Thymus (tissue), 14 donors: ENCODE measurements at places on chromosomes 7 and 10.
A peak's percentile ranks its signal among the peaks of the same experiment; 100 is the strongest.

GRCh38 chr10:119462773-119463172, 79.7 kb downstream of the RGS10 start:
- no peak for DNase-seq

DNA sequence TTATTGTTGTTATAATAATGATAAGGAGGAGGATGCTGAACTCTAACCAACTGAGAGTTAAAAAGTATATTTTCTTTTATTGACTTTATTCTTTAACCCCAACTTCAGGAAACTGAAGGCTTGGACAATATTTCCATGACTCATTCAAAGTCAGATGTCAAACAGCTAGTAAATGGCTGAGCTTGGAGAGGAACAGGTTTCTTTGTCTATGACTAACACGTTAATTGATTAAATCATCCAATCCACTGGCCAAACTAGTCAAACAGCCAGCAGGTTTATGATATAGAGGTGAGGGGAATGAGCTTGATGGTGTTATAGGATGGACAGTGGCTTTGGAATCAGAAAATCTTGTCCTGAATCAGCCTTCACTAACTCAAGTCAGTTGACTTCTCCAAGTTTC, 119.1 kb upstream of the WDR11 start:
- DNase-seq: peak; percentile 20

DNA sequence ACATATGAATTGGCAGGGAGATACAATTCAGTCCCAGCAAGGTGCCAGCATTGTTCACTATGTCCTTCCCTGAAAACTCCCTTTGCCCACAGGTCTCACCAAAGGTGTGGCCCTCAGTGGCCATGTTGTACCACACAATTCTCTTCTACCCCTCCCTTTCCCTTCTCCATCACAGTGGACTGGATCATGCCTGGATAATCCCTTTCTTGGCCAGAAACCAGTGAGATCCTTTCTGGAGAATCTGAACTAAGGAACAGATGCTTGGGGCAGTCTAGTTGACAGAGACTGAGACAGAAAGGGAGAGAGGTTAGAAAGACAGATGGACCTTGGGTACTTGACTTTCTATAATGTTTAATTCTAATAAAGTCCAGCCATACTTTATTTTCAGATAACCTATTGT, 9.5 kb downstream of the NMT2 start:
- DNase-seq: no peak

- no peak for DNase-seq
These were observed 102.0 kb downstream of the VIPR2 start for GRCh38 chr7:159042581-159043101.

- DNase-seq: no peak
These were observed 53.0 kb downstream of the KLRG2 start for GRCh38 chr7:139430443-139430842.

- DNase-seq: no peak
These were observed 104.2 kb downstream of the COL26A1 start for GRCh38 chr7:101466871-101467270.

GRCh38 chr10:9814285-9814864, 1203.3 kb upstream of the CELF2 start:
- DNase-seq: no peak

- DNase-seq: peak; percentile 70
These were observed 13.7 kb downstream of the INPP5A start for GRCh38 chr10:132551093-132551807.

DNA sequence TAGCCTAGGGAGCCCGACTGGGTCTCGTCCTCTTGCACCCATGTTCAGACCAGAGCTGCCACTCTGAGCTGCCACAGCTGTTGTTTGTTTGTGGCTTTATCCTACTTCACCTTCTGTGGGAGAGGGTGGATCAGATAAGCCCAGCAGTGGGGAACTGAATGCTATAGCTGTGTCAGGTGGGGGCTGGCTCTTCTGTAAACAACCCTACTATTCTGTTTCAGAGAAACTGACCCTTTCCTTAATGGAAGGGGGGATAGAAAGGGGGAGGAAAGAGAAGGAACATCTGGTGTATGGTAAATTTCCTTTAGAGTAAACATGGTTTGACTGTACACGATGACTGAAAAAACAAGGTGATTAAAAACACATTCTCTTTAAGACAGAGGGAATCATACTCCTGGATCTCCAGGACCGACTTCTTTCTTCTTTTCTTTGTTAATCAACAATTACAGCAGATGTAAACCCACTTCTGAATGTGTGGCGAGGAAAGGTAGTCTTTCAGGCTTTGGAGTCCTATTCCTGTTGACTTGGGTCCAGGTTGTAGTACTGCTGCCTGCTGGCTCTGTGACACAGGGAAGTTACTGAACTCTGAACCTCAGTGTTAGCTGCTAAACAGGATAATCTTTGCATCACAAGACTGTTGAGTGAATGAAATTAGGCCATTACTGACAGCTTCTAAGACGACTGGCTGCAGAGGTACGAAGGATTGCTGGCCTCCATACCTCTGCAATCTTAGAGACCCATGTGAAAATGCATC, 6.0 kb downstream of the PRXL2A start:
- DNase-seq: no peak

DNA sequence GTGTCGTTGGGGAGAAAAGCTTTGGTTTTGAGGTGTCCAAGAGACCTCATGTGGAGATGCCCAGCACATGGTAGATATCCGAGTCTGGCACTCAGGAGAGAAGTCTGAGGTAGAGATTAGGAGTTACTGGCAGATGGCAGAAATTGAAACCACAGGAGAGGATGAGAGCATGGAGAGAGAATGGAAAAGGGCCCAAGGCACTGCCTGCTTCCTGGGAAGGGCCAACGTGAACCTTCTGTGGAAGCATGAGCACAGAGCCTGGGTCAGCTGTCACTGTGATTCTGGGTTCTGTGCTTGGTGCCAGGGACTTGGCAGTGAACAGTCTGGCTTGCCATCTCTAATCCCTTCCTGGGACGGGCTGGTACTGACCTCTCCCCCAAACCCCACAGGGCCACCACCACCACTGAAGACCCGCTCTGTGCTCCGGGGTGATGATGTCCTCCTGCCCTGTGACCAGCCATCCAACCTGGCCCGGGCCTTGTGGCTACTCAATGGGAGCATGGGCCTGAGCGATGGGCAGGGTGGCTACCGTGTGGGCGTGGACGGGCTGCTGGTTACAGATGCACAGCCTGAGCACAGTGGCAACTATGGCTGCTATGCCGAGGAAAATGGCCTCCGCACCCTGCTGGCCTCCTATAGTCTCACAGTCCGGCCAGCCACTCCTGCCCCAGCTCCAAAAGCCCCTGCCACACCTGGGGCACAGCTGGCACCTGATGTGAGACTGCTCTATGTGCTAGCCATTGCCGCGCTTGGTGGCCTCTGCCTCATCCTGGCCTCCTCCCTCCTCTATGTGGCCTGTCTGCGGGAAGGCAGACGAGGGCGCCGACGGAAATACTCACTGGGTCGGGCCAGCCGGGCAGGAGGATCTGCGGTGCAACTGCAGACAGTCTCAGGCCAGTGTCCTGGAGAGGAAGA, 4.1 kb downstream of the MRPL43 start:
- DNase-seq: no peak

DNA sequence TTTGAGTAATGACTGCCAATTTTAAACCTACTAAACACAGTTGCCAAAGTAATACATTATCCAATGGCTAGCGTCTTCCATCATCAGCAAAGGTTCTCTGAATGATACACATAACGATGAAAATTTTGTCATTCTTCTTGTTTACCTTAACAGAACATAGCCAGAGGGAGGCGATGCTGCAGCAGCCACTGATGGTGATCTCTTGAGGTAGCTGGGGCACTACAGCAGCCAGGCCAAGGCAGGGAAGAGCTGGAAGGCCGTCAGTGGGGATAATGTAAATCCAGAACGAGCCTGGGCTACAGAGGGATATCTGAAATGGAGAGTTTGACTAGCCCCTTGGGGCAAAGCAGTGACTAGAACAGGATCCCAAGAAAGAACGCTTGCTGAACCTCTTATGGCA, 38.8 kb downstream of the PRPS1L1 start:
- no peak for DNase-seq

- DNase-seq: peak; percentile 83
These were observed at the start of gene SUMF2 for GRCh38 chr7:56063882-56064625. Gene SUMF2, plus strand, starts transcription at chr7:56064286. Its CDS starts 26 bp downstream, at chr7:56064312.

- no peak for DNase-seq
These were observed 181.4 kb downstream of the SEMA3E start for GRCh38 chr7:83467493-83467892.

- no peak for DNase-seq
These were observed 303.3 kb downstream of the GPR37 start for GRCh38 chr7:124462249-124462648.

DNA sequence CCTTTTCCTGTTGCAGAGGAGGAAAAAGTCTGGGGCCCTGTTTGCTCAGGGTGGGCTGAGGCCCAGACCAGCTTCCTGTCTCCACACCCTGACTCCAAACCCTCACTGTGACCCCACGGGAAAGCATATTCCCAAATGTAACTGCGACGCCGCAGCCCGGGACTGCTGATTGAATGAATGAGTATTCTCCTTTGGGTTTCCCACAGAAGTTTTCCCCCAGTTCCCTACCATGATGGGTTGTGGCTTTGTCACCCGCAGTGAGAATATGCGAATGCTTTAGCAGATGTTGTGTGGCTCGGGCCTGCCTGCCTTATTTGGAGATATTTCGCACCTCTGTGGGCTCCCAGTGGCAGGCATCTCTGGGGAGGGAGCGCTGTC, 50.6 kb downstream of the MGMT start:
- no peak for DNase-seq

DNA sequence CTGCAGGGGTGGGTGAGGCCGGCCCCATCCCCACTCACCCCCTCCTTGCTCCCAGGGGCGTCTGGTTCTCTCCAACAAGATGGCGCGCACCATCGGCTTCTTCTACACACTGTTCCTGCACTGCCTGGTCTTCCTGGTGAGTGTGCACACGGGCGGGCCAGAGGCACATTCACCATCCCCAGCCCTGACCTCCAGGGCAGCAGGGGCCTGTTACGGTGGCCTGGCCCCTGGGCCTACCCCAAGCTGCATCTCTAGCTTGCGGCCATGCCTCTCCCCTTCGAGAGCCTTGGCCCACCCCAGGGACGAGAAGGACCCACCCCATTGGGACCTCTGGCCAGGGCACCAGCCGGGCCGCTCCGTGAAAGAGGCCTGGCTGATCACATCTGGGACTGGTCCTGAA, 4.9 kb upstream of the SH2B2 start:
- no peak for DNase-seq

- DNase-seq: no peak
These were observed 63.1 kb upstream of the PDCD4 start for GRCh38 chr10:110808615-110809014.

GRCh38 chr7:134636008-134636449, 10.6 kb upstream of the BPGM start:
- DNase-seq: no peak

DNA sequence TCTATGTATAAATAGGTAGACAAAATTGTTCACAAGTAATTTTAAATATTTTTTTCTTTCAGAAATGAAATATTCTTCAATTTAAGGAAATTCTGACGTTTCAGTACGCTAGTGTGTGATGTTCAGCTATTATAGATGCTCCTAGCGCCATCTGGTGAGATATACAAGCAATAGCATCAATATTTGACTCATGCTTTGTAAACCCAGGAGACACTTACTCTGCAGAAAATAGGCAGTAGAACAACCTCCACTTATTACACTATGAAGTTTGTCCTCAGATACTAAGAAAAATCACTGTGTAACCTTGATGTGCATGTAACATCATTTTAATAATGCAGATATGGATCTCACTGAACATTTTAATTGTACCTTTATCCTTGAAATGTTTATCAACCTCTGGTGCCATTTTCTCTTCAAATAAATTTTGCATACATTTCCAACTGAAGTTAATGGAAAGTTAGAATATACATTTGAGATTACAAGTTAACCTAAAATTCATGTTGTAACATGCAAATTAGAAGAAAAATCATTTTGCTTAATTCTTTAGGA, 151.5 kb upstream of the FAM3C start:
- peak; percentile 7 for DNase-seq

- DNase-seq: no peak
These were observed 64.6 kb downstream of the JCAD start for GRCh38 chr10:29994811-29995210.

DNA sequence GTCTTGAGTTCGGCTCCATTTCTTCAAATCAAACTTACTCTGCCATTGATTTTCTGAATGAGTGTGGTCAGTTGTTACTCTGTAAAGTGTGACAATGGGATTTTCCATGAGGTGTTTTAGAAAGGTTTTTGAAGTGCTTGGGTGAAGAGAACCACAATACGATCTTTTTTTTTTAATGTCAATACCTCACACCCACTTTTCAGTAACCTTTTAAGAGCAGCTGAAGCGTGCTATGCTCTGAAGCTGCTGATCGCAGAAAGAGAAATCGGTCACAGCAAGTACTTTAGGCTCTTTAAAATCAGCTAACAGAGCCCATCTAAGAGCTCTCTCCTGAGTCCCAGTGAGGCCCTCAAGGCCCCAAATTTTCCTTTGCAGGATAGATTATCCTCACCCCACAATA, 34.4 kb upstream of the YAE1 start:
- no peak for DNase-seq
